ENCODE measurements at places on chromosomes 11 and 22.

DNA sequence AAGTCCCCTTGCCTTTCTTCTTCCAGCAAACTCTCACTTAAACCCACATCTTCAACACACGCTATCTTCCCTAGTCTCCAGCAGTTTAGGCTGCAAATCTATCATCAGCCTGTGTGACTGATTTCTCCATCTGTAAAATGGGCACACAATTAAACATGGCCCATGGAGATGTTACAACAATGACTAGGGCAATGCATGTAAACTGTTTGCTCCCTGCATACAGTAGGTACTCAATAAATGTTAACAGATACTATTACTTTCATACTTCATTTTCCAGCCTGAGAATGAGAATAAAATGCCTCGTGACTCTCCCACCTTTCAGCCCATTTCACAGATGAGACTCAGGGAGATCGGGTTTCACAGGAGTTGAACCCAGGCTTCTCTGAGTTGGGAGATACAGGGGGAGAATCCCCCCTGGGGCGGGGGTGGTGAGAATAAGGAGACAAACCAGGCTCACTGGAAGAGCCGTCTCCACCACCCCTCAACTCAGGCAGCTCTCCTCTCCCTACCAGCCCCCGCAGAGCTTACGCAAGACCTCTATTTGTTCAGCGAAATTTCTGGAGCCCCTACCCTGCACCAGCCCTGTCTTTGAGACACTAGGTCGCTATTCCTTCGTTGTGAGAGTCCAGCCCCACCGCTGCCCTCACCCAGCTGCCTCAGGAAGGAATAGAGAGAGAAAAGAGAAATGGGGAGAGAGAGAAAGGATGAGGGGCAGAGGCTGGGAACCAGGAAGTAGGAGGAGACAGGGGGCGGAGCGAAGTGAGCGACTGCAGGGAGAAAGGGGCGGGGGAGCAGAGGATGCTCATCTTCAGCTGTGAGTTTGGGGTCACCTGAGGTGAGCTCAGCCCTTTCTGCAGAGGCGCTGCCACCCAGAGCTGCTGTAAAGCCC lies 42.1 kb upstream of the KLHL35 start:
- DNase-seq, result peak; percentile 1

- DNase-seq, result no peak
Measured at GRCh38 chr11:20876738-20877137, 207.4 kb downstream of the NELL1 start.

DNA sequence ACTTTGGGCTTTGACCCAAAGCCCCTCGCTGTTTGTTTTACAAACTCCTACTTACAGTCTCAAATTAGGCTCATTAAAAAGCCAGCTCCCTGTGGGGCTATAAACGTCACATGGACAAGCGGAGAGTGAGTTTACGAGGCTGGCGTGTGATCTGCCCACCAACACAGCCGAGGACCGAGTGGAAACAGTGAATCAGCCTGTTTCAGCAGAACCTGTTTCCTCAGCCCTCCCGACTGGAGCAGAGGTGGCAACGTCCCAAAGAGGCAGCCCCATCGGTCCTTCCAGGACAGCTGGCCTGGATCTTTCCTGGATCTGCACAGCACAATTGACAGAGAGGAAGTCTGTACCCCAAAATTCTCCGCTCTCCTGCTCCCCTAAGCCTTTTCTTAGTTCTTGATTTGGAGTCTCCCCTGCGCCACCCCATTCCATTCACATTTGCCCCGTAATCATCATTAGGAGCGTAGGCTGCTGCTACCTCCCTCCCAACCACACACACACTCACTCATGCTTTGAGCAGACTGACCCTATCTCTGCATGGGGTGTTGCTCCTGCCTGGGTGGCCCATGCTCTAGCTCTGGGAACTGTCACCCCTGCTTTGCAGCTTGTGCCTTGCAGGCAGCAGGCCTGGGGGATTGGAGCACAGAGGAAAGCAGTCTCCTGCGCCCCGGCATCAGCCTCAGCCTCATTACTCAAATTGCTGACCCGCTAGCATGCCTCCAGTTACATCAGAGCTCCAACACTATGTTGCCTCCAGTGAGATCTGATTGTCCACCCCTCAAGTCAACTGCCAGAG lies 117.8 kb downstream of the NAT10 start:
- DNase-seq, result no peak

GRCh38 chr22:19940536-19941364 lies 822 bp upstream of the COMT start:
- no peak for DNase-seq

GRCh38 chr11:78187366-78188285 lies 800 bp downstream of the KCTD21 start:
- DNase-seq, result no peak

DNA sequence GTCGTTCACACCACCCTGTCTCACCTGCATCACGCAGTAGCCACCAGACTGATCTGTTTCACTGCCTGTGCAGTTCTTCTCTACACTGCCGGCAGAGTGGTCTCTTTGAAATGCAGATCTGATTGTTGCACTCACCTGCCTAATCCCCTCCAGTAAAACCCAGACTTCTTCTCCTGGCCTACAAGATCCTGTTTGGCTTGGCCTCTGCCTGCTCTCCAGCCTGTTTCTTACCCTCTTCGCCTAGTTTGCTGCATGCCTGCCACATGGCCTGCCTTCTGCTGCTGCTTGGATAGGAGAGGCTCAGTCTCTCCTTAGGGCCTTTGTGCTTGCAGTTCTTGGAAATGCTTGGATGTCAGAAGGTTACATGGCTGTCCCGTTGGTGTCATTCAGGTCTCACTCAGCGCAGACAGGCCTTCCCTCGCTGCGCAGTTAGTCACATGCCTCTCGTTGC lies 42.0 kb downstream of the PACS1 start:
- DNase-seq, result no peak

GRCh38 chr11:47136327-47136726 lies 40.4 kb downstream of the ARFGAP2 start:
- DNase-seq, result no peak

GRCh38 chr22:23183061-23183698 lies 2.9 kb downstream of the BCR start:
- DNase-seq, result no peak

DNA sequence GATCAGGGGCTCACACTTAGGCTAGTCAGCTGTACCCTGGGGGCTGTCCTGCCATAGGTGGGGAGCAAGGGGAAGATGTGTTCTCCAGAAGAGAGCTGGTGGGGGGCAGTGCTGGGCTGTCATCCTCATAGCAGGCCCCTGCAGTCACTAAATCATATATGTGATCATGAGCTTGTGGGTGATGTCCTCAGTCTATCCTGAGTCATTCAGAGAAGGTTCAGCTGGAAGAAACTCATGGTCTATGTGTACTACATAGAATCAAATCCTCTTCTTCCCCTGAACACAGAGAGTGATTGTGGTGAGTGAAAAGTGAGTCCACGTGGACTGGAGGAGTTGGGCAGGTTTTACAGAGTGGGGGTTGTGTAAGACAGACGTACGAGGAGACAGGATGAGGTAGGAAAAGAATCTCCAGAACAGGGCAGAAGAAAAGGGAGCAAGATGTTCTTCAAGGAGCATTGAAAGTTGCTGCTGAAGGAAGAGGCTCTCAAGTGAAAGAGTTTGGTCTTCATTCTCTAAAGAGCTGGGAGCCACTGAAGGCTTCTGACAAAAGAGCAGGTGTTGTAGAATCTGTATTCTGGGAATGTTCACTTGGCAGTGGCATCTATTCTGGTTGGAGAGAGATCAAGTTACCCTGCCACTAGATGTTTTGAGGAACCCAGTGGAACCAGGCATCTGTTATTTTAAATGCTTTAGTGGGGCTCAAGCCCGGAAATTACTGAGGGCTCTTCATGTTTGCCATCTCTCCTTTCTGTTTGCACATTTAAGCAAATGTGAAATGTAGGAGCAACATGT lies 68.9 kb downstream of the C22orf31 start:
- no peak for DNase-seq

DNA sequence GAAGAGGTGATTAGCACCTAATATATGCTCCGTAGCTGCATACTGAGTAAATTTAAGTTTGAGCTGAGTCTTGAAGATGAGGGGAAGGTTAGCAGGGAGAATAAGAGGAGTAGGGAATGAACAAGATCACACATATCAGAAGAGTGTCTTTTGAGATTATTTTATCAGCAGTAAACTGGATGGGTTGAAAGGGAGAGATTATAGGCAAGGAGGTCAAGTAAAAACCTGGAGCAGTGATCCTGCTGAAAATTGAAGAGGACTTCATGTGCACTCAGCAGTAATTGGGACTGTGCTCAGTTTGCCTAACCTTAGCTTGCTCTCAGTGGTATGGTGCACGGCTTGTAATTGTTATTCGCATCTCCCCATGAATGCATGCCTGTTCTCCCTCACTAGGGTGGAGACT lies 79.5 kb upstream of the PICALM start:
- no peak for DNase-seq

GRCh38 chr22:31313366-31314147 lies 21.3 kb upstream of the PIK3IP1 start:
- DNase-seq, result peak; percentile 35

DNA sequence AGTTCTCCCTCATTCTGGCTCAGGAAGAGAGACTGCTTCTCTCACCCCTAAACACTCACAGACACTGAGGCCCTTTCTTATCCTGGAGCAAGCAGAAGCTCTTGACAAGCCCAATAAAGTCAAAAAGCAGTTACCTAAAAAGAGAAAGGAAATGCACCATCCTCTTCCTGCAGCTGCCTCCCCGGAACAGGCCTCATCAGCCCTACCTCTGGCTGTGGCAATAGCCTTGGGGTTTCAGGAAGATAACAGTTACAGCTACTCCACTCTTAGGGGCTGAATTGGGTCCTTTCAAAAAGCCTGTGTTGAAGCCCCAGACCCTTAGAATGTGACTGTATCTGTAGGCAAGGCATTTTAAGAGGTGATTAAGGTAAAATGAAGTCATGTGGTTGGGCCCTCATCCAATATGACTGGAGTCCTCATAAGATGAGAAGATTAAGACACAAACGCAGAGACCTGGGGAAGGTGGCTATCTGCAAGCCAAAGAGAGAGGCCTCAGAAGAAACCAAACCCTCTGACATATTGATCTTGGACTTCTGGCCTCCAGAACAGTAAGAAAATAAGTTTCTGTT lies 3.5 kb upstream of the LGALS12 start:
- no peak for DNase-seq

- DNase-seq, result no peak
Measured at GRCh38 chr11:12909879-12910278, 99.2 kb upstream of the RASSF10 start.

DNA sequence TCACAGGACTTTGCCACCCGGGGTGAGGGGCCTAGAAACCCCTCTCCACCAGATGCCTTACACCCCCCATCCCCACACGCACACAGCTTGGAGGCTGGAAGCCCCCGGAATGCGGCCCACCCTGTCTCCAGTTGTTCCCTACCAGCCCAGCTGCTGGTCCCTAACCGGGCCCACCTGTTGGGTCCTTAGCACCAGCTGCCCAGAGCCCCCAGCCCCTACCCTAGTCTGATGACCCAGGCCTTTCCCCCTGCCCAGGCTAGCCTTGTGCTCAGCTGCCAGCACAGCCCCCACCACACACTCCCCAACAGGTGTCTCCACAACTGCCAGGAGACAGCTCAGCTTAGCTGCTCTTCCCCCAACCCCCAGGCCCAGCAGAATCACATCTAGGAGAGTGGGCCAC lies 67.1 kb downstream of the CDKN1C start:
- DNase-seq, result no peak
